ENCODE measurements at places on chromosomes 3 and 15. TPM values are rescaled to one million over a fixed set of nuclear protein-coding genes. Genes with fewer than 3 reads are reported as not detected.

DNA sequence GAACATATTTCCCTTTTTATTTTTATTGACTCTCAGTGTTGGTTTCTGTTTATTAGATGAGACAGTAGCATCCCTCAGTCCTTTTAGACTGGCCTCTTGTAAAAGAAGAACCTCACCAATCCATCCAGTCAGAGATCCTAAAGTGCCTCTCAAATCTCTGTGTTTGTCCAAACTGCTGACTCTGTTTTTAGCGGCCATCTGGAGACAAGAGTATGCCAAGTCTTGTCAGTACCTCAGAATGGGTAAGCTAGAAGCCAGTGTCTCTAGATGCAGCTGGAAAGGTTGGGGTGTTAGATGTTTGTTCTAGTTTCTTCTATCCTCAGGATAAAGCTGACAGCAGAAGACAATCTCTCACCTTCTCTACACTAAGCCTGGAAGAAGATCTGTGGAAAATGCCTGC is 537.7 kb upstream of the ZNF385D start:
- DNase-seq, result no peak

DNA sequence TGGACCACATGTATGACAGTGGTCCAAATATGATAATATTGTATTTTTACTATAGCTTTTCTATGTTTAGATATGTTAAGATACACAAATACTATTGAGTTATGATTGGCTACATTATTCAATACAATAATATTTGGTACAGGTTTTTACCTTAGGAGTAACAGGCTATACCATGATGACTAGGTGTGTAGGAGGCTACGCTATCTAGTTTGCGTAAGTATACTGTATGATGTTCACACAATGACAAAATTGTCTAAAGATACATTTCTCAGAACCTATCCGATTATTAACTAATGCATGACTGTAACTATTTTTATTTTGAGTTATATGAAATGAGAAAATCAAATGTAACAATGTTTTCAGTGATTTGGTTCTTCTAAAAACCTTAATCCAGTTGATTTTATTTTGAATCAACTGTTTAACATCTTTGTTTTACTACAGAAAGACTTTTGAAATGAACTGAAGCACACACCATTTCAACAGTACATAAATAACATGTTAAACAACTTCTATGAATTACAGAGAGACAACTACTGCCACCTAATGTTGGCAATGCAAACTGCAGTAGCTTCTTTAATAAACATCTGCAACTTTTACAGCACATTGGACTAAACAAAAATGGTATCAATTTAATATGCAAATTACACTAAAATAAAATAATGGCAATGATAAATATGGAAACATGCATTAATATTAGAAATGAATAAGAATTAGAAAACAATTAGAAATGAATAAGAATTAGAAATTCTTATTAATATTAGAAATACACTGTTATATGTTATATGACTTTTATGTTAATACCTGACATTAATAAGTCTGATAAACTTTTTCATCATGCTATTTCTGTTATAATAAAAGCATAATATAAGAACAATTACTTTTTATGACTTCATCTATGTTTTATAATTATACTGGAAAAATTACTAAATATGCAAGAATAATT is 255.7 kb downstream of the MBNL1 start:
- DNase-seq, result no peak

DNA sequence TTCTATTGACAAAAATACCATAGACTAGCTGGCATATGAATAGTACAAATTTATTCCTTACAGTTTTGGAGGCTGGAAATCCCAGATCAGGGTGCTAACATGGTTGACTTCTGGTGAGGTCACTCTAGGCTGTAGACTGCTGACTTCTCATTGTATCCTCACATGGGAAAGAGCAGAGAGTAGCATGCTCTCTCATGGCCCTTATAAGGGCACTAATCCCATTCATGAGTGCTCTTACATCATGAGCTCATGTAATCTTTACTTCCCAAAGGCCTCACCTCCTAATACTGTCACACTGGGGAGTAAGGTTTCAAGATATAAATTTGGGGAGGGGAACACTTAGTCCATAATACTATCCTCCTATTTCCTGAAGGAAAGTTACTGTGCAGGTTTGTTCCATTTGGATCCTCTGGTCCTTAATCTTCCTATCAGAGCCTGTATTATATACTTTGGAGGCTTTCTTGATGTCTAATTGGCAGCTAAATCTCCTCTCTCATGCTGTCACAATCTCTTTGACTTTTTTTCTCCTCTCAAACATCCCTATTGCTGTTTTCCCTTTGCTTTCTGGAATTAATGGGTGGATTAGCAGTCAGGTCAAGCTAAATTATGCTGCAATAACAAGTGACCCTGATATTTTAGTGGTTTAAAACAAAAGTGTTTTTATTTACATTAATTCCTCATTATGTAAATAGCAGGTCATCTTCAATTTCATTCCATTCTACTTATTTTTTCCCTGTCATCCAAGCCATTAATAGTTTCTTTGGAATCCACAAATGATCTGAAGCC is 23.1 kb upstream of the LEKR1 start:
- no peak for DNase-seq

GRCh38 chr15:78225783-78226541 is 8.4 kb downstream of the ACSBG1 start:
- no peak for DNase-seq

DNA sequence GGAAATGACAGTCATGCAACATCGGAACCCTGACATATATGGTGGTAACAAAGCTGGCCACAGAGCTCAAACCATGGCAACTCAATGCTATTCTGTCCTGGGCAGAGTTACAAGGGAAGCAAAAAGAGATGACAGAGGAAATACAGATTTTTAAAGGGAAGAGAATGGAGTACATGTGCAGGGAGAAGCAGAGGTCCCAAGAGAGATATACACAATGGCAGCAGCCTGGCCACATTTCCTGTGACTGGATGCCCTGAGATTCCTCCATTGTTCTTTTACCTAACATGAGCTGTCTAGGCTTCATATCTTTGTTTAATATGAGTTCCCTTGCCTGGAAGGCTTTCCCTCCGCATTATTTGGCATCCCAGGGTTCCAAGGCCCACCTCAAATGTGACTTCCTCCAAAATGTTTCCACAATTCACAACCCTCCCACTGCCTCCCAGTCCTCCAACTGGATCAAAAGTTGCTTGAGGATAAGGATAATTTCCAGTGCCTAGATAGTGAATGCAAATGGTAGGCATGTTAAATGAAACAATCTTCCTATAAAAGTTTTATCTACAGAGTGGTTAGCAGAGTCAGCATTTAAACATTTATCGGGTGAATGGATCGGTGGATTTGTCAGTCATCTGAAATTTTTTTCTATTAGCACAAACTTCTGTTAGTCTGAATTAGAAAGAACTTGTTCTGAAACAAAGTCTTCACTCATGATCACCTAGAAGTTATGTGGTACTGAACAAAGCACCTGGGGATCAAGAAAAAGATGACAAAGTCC is 86.2 kb downstream of the DHX30 start:
- no peak for DNase-seq

GRCh38 chr3:171892457-171892856 is 49.3 kb downstream of the TMEM212 start:
- no peak for DNase-seq

- peak; percentile 58 for DNase-seq
Observed at GRCh38 chr3:64150623-64151207, 74.6 kb downstream of the PRICKLE2 start.

DNA sequence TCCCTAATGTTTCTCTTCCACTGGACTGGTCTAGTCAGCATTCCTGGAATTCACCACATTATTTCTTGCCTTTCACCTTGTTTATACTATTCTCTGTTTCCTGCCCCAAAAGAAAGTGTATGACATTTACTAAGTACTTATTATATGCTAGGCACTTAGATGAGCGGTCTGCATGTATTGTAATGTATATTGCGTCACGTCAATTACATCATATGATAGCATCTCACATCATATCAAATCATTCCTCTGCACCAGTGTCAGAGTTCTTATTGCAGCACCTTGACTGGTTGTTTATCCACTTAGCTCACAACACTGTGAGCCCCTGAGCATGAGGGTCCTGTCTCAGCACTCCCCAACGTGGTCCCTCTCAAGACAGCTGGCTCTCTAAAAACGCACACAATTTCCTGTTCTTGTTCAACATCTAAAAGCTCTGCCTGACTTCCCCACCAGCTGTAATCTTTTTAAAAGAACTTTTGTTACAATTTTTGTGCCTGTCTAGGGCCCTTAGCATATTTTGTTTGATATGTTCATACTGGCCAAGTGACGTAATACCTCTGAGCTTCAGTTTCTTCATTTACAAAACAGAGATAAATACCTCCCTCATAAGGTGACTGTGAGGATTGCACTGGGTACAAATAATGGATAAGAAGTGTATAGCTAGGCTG is 58.8 kb downstream of the ARHGAP31 start:
- DNase-seq, result no peak

GRCh38 chr3:108153451-108153981 is 62.7 kb upstream of the CD47 start:
- no peak for DNase-seq

GRCh38 chr15:59814409-59814808 is 125.3 kb upstream of the BNIP2 start:
- no peak for DNase-seq

GRCh38 chr15:46091860-46092450 is 457.1 kb downstream of the SQOR start:
- no peak for DNase-seq

DNA sequence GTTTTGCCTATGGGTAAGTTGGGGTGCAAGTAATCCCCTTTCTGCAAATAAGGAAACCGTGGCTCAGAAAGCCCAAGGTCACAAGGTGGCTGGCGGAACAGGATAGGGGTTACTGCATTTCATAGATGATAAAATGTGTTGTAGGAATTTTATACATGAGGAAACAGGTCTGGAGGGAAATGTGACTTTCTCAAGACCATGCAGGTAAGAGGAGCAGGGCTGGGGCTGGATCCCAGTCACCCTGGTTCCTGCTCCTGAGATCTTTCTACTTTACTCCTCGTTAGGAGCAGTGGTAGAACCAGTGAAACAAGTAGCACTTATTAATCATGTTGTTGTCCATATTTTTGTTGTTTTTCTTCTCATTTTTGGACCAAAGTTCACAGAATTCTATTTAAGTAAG is 63.2 kb downstream of the SSUH2 start:
- no peak for DNase-seq

The ANKRD63 gene
- total RNA-seq, result not detected

The MME gene
- 155 TPM for total RNA-seq

The WWTR1 gene
- 98.2 TPM for total RNA-seq
